Stimulated activated CD8-positive, alpha-beta memory T cell treated with anti-CD3 and anti-CD28 coated beads, Interleukin-4, amount 100 ng/mL, for 48 hours (primary cell): ENCODE measurements at places on chromosomes 11 and 22.

GRCh38 chr22:47055461-47055860, 293.0 kb downstream of the TBC1D22A start:
- no peak for DNase-seq

DNA sequence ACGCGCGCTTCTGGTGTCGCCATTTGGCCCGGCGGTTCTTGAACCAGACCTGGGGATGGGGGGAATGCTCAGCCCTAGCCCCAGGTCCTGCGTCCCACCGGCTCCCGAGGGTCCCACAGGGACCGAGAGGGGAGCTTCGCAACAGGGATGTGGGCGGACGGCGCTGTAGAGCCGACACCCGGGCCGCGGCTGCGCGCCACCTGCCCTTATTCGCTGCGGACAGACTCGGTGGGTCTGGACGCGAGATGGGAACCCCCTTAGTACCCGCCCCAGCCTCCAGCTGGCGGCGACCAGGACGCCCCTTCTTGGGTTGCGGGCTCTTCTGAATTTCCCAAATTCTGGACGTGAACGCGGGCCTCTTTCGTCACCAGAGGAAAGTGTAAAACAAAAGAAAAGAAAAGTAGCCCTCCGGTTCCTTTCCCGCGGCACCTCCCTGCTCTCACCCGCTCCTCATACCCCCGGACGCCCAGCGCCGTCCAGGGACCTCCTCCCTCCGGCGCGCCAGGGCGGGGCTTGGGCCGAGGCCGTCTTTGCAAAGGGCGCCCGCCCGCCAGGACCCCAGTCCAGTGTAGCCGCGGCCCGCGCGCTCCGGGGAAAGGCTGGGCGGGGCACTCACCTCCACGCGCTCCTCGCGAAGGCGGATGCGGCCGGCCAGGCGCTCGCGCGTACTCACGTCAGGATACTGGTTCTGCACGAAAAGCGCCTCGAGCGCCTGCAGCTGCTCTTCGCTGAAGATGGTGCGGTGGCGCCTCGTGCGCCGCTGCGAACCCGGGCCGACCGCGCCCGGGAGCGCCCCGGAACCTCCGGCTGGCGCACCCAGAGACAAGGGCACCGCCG, 827 bp downstream of the GSC2 start:
- DNase-seq = peak; percentile 37

DNA sequence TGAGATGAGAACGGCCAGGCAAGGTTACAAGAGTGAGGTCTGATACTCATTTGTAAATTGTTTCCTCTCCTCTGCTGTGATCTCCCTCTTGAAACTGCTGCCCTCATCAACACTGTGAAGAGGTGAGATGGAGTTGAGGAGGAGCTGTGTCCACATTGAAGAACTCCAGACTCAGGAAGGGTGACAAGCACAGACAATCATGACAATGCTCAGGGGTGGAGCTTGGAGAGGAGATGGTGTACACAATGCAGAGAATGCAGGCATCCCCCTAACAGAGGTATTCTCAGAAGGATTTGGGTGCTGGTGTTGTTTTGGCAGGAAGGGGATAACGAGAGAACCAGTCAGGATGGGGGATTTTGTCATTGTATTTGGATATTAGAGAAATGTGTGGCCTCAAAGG, 21.5 kb upstream of the MMP7 start:
- DNase-seq = no peak

GRCh38 chr11:12235553-12235946, 125.2 kb downstream of the MICAL2 start:
- DNase-seq = peak; percentile 49

DNA sequence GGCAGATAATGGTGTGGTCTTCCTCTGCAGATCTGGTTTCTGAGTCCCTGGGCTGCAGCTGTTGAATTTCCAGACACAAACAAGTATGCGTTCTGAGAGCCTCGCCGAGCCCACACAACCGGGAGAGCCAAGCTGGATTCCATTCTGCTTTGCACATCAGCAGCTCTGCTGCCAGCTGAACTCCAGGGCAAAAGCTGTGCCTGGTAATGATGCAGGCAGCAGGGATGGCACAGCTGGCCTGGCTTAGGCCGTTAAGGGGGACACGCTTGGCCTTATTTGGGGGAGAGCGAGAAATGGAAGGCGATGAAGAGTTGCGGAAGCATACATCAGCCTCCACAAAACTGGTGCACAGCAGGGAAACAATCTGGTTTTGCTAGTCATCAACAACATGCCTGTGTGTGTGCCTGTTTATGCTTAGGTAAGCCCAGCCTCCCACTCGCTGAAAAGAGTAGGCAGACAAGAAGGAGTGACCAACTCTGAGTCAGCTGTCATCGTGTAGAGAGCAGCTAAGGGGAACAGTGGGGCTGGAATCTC, 25.1 kb downstream of the ADAMTS8 start:
- no peak for DNase-seq

DNA sequence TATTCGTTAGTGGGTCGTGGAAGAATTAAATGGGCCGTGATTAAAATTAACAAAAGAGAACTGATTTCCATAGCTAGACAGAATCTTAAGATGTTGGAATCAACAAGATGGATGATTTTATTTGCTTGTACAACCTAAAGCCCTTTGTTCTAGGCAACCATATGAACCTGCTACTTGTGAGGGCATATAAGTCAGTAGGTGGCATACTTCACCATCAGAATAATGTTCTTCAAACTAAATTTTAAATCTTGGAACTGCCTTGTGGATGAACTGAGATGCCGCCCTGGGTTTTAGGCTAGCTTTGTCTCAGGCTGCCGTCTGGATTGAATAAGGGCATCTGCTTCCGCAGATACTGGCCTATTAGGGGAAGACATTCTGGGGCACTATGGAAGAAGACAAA, 40.9 kb downstream of the CSRP3 start:
- no peak for DNase-seq

- no peak for DNase-seq
Measured at GRCh38 chr11:32451808-32452207, 16.5 kb upstream of the WT1 start.

- peak; percentile 80 for DNase-seq
Measured at GRCh38 chr11:64745521-64746328, 1.8 kb upstream of the RASGRP2 start.

DNA sequence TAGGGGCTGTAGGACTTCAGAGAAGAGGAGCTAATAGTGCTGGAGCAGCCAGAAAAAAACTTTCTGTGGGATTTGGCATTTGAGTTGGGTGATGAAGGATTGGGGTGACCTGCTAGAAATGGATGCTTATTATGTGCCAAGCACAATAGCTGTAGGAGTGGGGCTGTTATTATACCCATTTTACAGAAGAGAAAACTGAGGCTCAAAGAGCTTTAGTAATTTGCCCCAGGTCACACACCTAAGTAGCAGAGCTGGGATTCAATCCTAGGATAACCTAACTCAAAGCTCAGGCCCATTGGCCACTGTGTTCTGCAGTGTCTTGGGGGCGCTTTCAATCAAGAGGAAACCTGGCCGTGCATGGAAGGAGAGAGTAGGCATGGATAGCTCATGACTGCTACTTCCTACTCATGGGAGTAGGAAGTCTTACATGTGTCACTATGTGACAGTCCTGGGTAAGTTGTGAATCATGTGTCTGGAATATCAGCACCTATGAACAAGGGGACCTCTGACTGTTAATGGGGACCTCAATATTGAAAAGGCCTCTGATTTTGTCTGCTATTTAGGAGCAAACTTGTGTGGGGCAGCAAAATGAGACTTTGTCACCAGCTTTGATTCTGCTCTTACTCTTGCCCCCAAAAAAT, 6.1 kb upstream of the ELF5 start:
- DNase-seq = no peak

DNA sequence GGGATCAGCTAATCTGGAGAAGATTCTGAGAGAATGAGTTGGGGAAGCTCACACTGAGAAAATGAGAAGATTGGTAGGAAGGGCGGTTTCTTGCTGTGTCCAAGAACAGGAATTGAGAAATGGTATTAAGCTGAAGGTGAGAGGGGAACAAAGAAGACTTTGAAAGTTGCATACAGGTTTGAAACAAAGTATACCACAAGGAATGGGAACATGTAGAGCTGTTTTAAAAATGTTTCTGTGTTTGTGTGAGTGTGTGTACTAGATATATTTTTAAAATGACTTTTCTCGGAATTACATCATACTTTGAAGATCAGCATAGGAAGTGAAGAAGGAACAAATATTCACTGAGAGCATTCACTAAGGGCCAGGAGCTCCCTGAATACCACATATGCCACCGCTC, 24.4 kb upstream of the IZUMO1R start:
- DNase-seq = no peak

GRCh38 chr11:86708669-86709068, 36.3 kb upstream of the ME3 start:
- DNase-seq = no peak

- DNase-seq = peak; percentile 38
Measured at GRCh38 chr11:3021125-3021524, 29.0 kb upstream of the NAP1L4 start.

GRCh38 chr22:38802671-38803121, 8.8 kb upstream of the DNAL4 start:
- no peak for DNase-seq

DNA sequence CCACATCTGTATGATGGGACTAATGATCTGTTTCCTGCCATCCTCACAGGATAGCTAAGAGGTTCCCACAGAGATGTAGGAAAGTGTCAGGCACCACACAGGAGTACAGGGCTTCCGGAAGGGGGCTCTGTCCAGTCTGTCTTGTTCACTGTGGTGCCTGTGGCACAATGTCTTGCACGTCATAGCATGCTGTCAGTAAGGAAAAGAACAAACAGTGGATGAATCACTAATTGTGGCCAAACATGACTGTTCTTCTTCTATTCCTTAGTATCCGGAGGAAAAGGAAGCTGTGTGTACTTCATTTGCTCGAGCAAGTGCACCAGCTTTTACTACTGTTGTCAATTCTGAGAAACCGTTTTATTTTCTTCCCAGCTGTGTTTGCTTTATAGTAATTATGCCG, 73.4 kb upstream of the YWHAH start:
- DNase-seq = no peak

DNA sequence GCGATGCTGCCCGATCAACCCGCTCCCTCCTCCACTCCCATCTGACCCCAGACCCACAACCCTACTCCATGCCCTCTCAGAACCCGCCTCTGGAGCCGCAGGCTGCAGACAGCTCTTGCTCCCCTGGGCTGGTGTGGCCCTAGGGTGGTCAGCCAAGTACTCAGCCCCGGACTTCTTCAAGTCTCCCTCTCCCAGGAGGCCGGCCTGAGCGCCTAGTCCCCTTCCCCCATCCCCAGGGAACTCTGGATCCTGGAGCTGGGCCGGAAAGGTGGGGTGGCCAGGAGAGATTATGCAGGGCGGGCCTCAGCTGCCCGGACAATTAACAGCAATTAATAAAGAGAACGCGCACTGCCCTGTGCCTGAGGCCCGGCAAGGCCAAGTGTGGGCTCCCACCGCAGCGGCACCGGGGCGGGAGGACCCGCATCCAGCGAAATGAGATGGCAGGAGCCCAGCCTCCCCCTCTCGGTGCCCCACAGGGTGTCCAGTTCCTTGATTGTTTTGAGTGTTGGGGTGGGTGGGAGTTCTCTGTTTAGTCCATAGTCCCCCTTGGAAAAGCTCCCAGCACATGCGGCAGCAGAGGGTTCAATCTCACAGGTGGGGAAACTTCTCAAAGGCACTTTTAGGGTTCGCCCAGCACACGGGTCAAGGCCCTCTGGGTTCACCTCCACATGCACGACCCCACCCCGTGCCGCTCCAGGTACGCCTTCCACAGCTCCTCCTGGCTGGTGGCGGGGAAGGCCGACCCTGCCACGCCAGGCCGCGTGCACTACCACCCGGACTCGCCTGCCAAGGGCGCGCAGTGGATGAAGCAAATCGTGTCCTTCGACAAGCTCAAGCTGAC, 3.1 kb downstream of the TBX1 start:
- no peak for DNase-seq

DNA sequence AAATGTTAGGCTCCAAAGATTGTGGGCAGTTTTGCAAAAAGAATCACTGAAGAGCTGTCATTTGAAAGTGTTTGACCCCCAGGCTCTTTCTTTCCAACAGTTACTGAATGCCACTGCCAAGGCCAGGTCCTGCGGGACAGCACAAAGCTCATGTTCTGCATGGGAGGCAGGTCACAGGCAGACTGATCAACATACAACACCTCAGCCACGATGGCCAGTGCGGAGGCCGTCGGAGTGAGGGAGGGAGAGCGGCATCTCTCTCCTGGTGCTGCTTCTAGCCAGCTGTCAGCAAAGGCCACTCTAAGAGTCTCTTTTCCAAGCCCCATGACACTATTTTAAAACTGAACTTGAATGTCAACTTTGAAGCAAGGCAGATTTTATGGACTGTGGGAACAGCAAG, 49.9 kb downstream of the ARFGAP3 start:
- no peak for DNase-seq

- no peak for DNase-seq
Measured at GRCh38 chr11:123377355-123377754, 52.7 kb upstream of the GRAMD1B start.

GRCh38 chr11:11822946-11823345, 18.8 kb upstream of the USP47 start:
- DNase-seq = no peak

DNA sequence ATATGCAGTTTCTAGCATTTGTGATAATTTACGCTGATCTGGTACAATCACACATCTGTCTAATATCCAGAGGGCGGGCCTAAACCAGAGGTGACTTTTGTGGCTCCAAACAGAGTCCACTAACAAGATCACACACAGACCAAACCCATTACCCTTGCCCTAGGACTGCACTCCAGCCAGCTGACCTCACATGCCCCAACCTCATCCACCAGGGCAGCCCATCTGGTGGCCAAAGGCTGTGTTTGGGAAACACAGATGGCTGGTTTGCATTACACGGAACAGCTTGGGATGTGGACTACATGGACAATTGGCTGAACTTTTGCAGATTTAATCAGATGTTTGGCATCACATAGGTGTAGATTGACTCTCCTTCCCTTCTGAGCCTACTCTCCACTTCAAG, 228.2 kb downstream of the GRIK4 start:
- DNase-seq = no peak

DNA sequence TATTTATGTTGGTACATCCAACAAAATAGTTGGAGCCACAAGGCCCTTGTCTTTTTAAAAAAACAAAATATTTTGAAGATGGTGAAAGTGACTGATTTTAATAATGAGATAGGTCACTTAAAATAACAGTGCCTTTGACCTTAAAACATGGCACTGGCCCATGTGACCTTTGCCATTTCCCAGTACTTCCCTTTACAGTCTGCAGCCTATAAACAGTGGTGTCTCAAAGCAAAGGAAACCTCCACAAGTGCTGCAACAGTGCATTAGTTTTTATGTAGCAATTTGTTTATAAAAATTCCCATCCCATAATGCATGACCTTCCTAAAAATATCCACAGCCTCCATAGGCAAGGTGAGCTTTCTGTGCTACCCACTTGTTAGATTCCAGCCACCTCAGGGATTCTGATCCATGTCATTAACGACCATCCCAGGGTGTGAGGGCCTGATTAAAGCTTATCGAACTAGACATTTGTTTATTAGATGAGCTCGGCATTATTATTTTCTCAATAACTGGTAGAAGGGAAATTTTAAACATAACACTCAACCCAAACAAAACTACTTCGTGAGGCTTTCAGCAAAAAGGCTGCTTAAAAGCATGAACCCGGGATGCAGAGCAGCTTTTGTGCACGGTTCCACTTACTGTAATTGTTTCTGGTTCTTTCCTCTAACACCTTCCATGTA, 28.0 kb upstream of the CRKL start:
- DNase-seq = no peak

- DNase-seq = no peak
Measured at GRCh38 chr11:126837581-126837980, 163.0 kb downstream of the KIRREL3 start.

- no peak for DNase-seq
Measured at GRCh38 chr11:96179905-96180304, 163.1 kb downstream of the MAML2 start.

GRCh38 chr11:1753229-1753928, 3.0 kb upstream of the IFITM10 start:
- DNase-seq = no peak
